Fibroblast of villous mesenchyme (primary cell): ENCODE measurements at places on chromosomes 6 and 20. TPM values are rescaled to one million over a fixed set of nuclear protein-coding genes. Genes with fewer than 3 reads are reported as not detected.
A peak's percentile ranks its signal among the peaks of the same experiment; 100 is the strongest.

DNA sequence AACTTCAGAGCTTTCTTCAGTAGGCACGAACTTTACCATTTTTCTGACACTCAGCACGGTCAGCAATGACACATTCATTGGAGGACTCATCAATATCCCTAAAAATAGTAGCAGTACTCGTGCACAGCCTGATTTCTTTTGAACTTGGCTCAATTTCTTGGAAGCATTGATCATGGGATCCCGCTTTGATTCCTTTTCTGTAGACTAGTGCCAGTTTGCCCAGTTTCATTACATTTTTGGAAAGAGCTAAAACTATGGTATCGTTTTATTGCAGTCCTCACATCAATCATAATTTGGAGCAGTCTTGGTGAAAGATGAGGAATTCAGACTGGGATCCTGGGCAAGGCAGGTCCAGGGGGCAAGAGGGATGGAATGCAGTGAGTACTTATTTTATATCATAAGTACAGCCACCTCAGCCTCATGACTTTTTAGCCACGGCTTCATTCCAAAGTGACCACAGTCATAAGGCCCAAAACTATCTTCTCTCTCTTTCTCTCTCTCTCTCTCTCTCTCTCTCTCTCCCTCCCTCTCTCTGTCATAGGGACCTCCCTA lies 170.9 kb upstream of the AKAP12 start:
- DNase-seq, result peak; percentile 62

DNA sequence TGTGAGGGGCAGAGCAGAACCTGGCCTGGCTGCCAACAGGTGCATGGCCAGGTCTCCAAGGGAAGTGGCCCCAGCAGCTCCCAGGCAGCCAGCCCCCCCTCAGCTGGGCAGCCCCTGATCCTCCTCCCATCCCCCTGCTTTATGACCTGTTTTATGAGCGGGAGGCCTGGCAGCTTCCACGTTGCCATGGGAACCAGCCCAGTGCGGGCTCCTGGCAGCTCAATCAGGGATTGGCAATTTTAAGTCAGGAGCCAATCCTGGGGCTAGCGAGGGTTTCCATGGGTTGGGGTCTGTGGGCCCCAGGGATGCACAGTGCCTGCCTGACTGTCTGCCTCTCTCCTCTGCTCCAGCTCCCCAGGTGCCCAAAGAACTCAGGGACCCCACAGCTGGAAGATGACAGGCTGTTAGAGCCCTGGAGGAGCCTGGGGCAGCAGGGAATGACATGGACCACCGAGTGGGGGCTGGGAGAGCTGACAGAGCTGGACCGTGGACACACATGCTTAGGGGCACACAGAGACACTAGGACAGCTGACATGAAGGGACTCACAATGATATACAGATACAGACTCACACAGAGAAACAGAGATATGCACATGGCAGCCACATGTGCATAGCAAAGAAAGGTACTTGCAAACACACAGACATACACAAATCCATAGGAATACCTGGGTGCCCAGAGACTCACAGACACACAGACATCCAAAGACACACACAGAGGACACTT lies 56.5 kb upstream of the SIRPA start:
- DNase-seq, result no peak

GRCh38 chr20:420166-420620 lies 12.1 kb downstream of the RBCK1 start:
- DNase-seq, result no peak

GRCh38 chr20:35788796-35789195 lies 17.0 kb downstream of the PHF20 start:
- DNase-seq, result no peak

The FRMD1 gene
- not detected in 2 replicates for total RNA-seq

- peak; percentile 60 for DNase-seq
These were observed 37.6 kb upstream of the CCN6 start for GRCh38 chr6:112016320-112016719.

GRCh38 chr6:142045380-142046278 lies 87.1 kb upstream of the GJE1 start:
- peak; percentile 38 for DNase-seq

DNA sequence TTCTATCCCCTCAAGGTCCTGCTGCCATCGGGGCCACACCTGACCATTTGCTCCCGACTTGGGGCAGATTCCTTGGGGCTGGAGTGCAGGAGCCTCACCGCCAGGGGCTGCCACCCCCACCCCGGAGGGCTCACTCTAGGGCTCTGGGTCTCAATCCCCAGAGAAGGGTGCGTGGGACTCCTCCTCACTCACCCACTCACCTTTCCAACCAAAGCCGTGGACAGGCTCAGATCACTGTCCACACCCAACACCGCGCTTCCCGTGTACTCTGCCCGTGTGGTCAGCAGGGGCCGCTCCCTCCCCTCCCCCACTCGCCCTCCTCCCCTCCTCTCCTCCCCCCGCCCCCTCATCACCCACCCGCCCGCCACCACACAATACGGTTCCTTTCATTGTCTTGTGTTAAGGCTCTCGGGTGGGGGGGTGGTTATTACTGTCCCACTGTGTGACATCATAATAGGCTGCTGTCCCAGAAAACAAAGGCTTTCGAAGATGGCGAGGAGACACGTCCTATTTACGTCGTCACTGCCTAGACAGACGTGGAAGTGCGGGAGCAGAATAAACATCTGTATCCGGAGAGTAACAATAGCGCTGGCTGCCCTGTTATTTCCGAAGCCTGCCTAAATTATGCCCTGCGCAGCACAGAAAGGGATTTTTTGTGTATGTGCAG lies 85.8 kb downstream of the YTHDF1 start:
- DNase-seq, result no peak

GRCh38 chr6:137805622-137806021 lies 61.4 kb upstream of the TNFAIP3 start:
- DNase-seq, result peak; percentile 65

DNA sequence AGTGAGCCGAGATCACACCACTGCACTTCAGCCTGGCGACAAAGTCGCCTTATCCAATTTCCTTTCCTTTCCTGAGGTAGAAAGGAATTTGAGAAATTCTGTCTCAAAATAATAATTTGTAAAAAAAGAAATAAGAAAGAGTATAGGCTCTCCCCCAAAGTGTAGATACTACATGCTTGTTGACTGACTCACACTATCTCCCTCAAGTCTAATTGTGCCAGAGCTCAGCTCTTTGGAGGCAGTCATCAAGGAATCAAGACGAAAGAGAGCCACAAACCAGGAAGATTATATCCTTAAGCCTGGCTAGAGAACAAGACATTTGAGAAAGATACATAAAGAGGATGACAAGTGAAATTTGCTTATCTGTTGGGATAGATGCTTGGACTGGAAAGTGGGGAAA lies 3.7 kb upstream of the FKBPL start:
- no peak for DNase-seq

- DNase-seq, result no peak
These were observed 243.1 kb upstream of the FLRT3 start for GRCh38 chr20:14580418-14581074.

DNA sequence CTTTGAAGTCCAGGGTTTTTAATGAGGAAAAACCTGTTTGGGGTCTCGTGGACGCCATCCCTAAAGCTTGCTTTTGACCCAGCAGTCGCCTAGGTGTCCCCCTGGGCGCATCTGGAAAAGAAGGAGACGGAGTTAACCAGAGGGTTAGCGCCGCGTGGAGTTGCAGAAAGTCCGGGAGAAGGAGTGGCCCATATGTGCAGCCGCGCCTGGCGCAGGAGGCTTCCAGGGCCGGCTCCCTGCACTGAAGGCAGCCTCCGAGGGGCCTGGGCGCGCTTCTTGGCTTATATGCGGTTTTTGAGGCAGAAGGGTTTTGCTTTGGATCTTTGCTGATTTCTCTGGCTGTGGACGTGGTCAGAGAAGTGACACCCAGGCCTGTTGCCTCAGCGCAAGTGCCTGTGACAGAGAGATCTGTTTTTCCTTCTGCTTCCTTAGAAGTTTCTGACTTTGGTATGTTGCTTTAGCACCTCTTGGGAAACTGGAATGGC lies 987 bp downstream of the TMEM181 start:
- DNase-seq, result peak; percentile 39

The MCCD1 gene
- total RNA-seq, result not detected in 2 replicates

DNA sequence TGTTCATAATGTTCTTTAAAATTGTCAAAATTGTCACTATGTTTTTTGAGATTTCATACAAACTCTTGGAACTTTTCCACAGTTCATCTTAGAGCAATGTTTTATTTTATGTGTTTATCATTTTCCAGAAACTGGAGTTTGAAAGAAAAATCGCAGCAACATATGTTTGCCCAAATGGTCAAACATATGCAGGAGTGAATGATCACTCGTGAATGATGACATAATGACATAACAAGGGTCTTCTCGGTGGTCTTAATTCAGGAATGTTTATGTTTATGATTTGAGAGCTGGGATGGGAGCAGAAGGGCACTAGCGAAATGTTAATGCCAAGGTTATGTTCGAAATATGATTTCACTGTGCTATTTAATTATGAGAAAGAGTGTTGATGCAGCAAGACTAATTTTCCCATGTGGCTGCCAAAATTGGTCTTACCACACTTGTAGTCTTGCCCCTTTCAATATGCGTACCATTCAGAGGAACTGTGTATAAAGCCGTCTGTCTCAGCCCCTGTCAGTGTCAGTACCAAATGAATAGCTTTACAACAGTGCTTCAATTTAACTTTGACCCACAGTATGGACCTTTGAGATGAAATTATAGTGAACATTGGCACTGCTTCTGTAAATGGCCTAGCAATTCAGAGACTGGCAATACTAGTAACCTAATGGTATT lies 152.3 kb downstream of the CARMIL1 start:
- DNase-seq, result no peak

The TSHZ2 gene
- 2.3 and 2.6 TPM in 2 replicates for total RNA-seq

GRCh38 chr6:102549221-102549874 lies 1155.8 kb downstream of the GRIK2 start:
- no peak for DNase-seq

GRCh38 chr6:11244387-11245126 lies 12.1 kb upstream of the NEDD9 start:
- DNase-seq, result no peak

- DNase-seq, result no peak
These were observed 86.6 kb upstream of the TOP1 start for GRCh38 chr20:40942006-40942405.

- peak; percentile 25 for DNase-seq
These were observed 32.1 kb downstream of the TGM2 start for GRCh38 chr20:38132910-38133501.

DNA sequence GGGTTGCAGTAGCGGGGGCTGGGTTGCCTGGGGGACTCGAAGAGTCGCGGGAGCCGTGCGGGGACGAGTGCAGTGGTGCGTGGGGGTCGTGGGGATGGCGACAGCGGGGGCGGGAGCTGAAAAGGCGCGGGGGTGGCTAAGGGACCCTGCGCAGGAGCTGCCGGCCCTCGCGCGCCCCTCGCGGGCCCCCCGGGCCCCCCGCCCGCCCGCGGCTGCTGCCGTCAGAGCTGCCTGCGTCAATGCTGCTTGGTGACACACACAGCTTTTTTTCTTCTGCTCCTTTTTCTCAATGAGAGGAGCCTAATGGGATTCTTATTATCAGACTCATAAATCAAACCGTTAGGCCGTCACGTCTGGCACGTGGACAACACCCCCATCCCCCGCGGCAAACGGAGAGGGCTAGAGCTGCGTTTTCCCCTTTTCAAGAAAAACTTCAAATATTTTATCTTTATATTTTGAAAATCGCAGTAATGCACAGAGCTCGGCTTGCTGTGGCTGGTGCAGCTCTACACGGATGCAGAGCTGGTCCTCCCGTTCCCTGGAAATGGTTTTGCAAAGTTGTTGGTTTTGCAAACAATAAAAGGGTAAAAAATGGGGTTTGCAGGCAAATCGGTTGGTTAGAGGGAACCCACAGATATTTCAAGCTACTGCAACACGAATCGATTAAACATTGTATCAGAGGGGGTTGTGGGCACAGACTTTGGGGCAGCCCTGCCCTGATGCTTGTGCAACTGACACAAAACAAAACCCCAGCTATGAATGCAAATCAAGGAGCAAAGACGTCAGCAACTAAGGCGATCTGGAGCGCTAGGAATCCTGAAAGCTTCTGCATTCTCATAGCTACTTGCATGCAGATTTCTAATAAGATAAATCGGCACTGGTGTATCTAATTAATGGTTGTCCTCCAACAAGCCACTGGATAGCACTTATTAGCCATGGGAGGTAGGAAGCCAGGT lies 161.4 kb downstream of the TBXT start:
- DNase-seq, result peak; percentile 88

- DNase-seq, result no peak
These were observed 8.4 kb downstream of the IRF4 start for GRCh38 chr6:399785-400534.

DNA sequence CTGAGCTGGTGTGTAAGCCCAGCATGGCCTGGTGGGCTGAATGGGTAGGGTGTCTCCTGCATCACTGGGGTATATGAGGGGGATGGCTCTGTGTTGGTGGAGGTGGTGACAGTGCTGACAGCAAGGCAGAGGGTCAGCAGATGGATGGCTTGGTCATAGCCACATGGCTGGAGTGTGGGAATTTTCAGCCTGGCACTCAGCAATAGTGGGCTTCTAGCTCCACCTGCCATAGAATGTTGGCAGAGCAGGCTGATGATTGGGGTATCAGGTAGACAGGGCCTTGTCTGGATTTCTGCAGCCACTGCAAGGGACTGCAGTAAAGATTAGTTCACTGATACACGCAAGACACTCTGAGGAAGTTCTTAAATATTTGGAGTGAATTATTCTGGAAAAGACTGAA lies 137.5 kb upstream of the BACH2 start:
- no peak for DNase-seq

DNA sequence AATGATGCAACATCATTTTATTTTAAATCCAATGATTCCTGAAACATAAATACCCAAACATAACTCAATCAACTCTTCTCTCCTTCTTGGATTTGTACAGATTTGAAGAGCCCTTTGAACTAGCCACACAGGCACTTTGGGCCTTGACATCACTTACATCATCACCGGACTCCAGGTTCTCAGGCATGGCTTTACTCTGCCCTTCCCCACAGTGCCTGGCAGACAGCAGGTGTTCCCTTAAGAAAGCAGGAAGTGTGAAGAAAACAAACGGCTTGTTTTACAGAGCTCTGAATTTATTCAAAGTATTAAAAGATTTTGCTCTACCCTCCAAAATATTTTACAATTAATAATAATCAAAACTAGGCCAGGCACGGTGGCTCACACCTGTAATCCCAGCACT lies 54.8 kb upstream of the GCM1 start:
- no peak for DNase-seq

GRCh38 chr20:23630392-23630849 lies 7.3 kb downstream of the CST3 start:
- no peak for DNase-seq

The HTR1E gene
- total RNA-seq, result not detected in 2 replicates

GRCh38 chr6:156164701-156165452 lies 612.3 kb upstream of the ARID1B start:
- no peak for DNase-seq

The SYNDIG1 gene
- total RNA-seq, result under 0.01 TPM in 1 of 2 replicates, not detected in the other

GRCh38 chr20:35121186-35121585 lies 25.9 kb downstream of the EDEM2 start:
- DNase-seq, result no peak

GRCh38 chr6:16849988-16850680 lies 88.9 kb upstream of the ATXN1 start:
- no peak for DNase-seq

The LY6G6C gene
- not detected in 2 replicates for total RNA-seq

The KHDRBS2 gene
- total RNA-seq, result not detected in 2 replicates

DNA sequence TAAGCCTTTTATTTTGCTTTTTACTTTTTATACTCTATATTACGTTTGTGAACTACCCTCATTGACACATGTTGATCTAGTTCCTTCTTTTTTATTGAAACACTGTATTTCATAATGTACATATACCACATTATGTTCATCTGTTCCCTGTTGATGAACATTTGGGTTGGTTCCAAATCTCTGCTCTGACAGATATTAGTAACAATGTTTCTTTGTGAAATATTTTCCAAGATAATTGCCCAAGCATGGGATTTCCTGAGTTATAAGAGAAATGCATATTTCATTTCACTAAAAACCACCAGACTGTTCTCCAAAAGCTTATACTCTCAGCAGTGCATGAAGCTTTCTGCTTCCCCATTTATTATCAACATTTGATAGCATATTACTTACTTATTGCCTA lies 44.2 kb upstream of the TNFRSF21 start:
- DNase-seq, result no peak
